ENCODE measurements at places on chromosomes 4 and X.

DNA sequence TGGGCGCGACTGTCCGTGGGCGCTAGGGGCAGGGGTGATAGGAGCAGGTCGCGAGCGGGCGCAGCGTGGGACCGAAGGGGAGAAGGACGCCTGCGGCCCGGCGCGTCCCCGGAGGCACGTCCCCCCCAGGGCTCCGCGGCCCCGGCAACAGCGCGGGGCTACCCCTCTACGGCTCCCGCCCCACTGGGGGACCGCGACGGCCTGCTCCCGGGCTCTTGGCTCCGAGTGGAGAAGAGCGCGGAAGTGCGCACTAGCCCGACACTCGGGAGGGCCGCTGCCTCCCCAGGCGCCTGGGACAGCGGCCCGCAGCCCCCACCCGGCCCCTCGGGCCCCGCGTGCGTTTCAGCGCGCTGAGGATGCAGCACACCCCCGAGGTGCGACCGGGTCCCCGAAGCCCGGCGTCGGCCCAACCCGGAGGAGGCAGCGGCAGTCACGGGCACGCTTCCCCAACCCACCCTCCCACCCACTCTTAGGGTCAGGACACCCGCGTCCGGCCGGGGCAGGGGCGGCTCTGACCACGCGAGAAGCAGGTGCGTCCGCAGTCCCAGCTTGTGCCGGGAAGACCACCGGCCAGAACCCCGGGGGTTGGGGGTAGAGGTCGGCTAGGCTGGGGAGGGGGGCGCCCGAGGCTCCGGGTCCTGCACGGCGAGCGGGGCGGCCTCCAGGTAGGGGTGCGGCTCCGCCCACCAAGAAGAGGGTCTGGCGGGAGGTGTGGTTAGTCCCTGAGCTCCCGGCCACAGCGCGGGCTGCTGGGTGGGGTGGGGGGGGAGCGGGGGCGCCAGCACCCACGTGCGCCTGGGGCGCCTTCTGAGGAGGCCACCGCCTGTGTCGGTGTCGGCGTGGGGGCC lies 18.5 kb upstream of the NAT8L start:
- DNase-seq: no peak

GRCh38 chrX:93673056-93673868 lies at the start of gene NAP1L3:
NAP1L3 (minus strand) TSS chrX:93673578; CDS start chrX:93673304, 274 bp downstream.
- DNase-seq: peak; percentile 22

GRCh38 chrX:39874202-39874816 lies 223.4 kb downstream of the BCOR start:
- peak; percentile 65 for DNase-seq

DNA sequence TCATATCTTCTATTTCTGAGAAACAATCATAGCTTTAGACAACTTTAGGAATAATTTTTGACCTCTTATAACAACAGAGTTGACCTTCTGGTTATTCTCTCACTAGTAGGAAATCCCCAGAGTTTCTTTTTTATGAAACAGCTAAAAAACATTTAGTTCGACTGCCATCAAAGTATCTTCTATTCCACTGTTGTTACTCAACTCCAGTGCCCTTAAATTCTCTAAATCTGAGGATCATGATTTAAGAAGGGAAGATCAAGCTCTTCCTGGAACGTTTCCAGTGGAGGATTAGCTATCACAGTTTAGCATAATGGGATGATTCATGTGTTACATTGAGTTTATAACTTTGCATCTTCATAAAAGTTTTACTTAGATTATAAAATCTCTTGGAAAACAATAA lies 134.9 kb upstream of the VEGFC start:
- DNase-seq: no peak

- DNase-seq: no peak
Observed at GRCh38 chr4:121773883-121774282, 8.9 kb upstream of the SMIM43 start.

- no peak for DNase-seq
Observed at GRCh38 chr4:89661173-89661899, 175.6 kb downstream of the SNCA start.

GRCh38 chrX:83829874-83830273 lies 31.1 kb upstream of the CYLC1 start:
- DNase-seq: no peak

- DNase-seq: no peak
Observed at GRCh38 chrX:152276277-152276676, 137.9 kb upstream of the MAGEA10 start.

DNA sequence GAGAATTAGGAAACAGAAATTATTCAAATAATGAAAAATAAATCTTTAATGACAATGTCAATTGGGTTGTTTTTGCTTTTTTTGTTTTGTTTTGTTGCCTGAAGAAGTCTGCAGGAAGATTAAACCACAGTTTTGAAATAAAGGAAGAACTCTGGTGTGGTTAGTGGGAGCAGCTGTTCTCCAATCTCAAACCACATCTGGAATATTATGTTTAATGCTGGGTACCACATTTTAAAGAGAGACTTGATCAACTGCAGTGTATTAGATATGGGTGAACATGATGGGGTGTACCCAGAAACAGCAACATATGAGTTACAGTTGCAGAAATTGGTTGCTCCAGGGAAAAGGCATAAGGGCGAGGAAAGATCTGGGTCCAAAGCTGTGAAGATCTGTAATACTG lies 171.2 kb upstream of the RPL34 start:
- DNase-seq: no peak

DNA sequence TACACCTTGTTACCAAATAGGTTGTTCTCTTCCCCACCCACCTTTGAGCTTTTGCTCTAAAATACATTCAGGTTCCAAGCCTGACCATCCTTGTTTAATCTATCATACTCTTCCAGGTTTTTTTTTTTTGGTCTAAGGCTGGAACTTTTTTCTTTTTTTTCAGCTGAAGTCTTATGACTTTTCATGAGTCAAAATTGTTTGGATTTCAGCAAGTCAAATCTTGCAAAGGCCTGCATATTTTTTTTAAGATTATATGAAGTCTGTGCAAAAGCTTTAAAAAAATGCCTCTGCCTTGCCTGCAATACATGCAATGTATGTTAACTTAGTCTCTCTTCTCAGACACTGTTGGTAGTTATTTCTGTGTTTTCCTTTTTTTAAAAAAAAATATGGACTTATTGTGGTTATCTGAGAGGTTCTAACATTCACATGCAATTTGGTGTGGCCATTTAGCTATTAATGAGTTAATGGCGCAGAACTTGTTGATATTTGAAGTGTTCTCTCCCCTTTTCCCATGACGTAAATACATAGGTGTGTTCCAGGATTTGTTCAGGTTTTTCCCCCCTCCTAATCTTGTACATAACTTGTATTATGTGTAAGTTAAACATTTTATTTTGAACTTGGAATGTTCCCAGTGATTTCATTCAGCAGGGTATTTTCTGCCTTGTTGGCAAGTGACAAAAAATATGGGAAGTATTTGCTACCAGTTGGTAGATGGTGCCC lies 58.7 kb downstream of the CCKAR start:
- no peak for DNase-seq

- DNase-seq: no peak
Observed at GRCh38 chrX:9664224-9664623, 101.4 kb downstream of the GPR143 start.

- DNase-seq: no peak
Observed at GRCh38 chr4:142434519-142435224, 411.4 kb downstream of the INPP4B start.

GRCh38 chr4:140088323-140088967 lies 65.5 kb downstream of the MAML3 start:
- no peak for DNase-seq

- DNase-seq: no peak
Observed at GRCh38 chr4:105808750-105809041, 86.6 kb upstream of the NPNT start.

DNA sequence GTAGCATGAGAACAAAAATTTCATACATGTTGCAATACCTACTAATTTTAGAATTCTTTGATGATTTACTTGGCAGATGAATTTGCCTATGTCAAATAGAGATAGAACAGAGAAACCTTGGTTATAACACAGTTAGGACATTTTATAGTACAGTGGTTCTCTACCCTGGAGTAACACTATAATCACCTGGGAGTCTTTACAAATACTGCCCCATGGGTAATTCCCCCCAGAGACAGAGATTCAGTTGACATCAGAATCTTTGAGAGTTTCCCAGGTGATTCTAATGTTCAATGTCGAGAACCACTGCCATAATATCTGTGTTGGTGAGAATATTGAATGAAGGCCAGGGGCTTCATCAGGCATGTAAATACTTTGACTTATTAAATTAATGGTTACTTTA lies 401.3 kb upstream of the NDST4 start:
- DNase-seq: no peak

DNA sequence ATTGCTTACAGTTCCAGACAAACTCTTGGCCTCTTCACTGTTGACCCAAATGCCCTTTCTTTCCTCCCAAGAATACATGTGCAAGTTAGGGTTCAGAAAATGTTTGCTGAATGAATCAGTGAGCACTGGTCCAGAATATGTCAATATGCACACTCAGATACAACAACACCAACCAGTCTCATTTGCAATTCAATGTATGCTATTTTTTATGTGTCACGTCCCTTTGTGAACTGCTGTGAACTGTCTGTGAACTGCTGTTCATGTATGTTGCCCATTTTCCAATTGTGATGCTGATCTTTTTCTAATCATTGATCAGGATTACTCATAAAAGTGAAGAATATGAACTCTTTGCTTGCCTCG lies 17.8 kb downstream of the GAB3 start:
- DNase-seq: no peak

GRCh38 chr4:101265816-101266172 lies 81.5 kb downstream of the PPP3CA start:
- DNase-seq: no peak

DNA sequence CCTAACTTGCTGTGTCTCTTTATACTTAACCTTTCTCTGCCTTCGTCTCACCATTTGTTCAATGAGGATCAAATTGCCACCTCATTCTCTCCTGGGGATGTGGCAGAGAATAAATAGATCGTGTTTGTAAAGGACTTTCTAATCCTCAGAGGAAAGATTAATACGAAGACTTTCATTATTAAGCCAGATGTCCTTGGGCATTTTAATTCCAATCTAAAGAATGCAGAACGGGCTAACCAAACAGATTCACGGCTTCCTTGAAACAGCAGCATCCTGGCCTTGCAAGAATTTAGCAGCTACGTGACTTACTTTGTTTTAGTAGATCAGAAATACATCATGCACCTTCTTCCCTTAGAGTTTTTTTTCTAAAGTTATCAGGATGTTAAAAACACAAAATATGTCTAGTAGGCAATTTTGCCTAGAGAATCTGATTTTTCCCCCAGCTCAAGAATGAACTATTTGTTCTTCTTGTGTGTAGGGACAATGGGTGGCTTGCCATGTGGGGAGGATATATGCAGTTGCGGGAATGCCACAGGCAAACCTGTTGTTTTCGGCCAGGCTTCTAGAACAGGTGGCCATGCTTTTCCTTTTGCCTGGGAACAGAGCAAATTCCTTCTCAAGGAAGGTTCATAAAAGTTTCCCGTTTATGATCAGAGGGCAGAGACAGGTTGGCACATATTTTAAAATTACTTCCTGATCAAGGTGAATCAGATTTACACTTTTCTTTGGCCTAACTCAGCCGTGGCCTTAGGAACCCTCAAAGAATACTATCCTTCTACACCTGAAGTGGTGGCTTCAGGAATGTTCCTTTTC lies 3.0 kb downstream of the MID1 start:
- DNase-seq: no peak

DNA sequence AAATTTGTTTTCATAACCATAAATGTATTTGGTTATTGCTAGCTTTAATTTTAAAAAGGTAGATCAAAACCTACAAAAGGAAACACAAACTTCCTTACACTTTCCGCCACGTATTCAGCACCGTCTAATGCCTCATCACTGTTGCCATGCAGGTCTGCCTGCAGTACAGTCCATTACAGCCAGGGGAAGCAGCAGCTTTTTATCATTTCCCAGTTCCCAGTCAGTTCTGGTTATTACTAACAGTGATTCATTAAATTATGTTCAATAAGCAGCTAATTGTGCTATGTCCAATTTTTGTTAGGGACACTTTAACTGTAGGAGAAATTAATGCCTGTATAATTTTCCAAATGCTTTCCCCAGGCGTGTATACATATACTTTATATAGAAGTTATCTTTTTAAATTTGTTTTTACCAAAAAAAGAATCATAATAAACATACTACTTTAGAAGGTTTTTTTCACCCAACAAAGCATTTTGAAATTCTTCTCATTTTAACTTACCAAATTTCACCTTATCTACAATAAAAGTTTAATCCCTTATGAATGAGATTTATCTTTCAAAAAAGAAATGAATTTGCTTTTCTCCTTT lies 93.3 kb downstream of the ANXA3 start:
- peak; percentile 13 for DNase-seq

GRCh38 chr4:184147858-184148737 lies 69.6 kb downstream of the ENPP6 start:
- DNase-seq: no peak

DNA sequence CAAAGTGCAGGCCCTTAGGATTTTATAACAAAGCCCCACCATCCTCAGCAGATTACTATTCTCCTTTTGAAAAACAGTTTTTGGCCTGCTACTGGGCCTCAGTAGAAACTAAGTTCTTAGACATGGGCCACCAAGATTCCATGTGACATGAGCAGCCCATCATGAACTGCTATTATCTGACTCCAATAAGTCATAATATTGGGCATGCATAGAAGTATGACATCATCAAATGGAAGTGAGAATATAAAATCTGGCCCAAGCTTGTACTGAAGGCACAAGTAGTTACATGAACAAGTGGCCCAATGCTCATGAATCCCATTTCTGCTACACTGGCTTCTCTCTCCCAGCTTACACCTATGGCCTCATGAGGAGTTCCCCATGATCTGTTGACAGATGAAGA lies 404.8 kb downstream of the EPHA5 start:
- DNase-seq: no peak

DNA sequence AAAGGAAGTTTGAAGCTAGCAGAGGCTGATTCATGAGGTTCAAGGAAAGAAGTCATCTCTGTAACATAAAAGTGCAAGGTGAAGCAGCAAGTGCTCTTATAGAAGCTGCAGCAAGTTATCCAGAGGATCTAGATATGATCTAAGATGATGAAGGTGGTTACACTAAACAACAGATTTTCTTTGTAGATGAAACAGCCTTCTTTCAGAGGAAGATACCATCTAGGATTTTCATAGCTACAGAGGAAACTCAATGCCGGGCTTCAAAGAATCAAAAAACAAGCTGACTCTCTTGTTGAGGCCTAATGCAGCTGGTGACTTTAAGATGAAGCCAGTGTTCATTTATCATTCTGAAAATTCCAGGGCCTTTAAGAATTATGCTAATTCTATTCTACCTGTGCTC lies 28.8 kb downstream of the NR0B1 start:
- no peak for DNase-seq

DNA sequence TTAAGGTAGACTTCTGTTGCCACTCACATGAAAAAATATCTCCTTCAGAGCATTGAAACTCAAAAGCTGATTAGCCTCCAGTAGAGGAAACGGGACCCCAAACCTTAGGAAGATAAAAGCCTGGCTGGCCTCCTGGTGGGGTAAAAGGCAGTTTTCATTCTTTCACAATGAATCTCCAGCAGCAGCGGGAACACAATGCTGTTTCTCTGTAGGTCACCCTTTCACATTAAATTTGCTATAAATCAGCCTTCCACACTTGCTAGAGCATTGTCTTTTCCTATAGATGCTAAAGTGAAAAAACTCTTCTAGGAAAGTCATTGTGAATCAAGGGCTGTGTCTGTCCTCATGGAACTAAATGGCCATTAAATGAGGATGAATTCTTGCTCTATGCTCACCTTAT lies 207.3 kb upstream of the MAGEB2 start:
- DNase-seq: no peak

- no peak for DNase-seq
Observed at GRCh38 chr4:38020386-38020785, 60.2 kb downstream of the PTTG2 start.

Data from activated CD4-positive, alpha-beta T cell treated with anti-CD3 and anti-CD28 coated beads for 24 hours (primary cell).